ENCODE measurements at places on chromosomes 1 and 21. TPM values are rescaled to one million over a fixed set of nuclear protein-coding genes. Genes with fewer than 3 reads are reported as not detected.

The HAPLN2 gene
- not detected for total RNA-seq

The ROR1 gene
- 0.17 TPM for total RNA-seq

The PRDM15 gene
- 2.5 TPM for total RNA-seq

The CRABP2 gene
- total RNA-seq = not detected

The PLEKHA6 gene
- 0.43 TPM for total RNA-seq

The C1orf116 gene
- not detected for total RNA-seq

The PMVK gene
- total RNA-seq = 11.3 TPM

The PDC gene
- total RNA-seq = not detected

The ADAM30 gene
- total RNA-seq = not detected

The NCAM2 gene
- under 0.01 TPM for total RNA-seq

The GPATCH2 gene
- total RNA-seq = 23.5 TPM

The AIRE gene
- total RNA-seq = not detected

The SPATA1 gene
- 1.2 TPM for total RNA-seq

The KCNH1 gene
- total RNA-seq = not detected

The LCE1E gene
- total RNA-seq = not detected

The DISP1 gene
- total RNA-seq = 0.65 TPM

The CITED4 gene
- 1.5 TPM for total RNA-seq

The NCMAP gene
- total RNA-seq = not detected

The CASQ1 gene
- not detected for total RNA-seq

The TMPRSS2 gene
- total RNA-seq = not detected

The XCL2 gene
- total RNA-seq = not detected

The LY9 gene
- total RNA-seq = not detected

The CYP4Z1 gene
- not detected for total RNA-seq

The C4BPA gene
- not detected for total RNA-seq

The IER5 gene
- total RNA-seq = 19.8 TPM

The RGS18 gene
- not detected for total RNA-seq

The CBR1 gene
- 29.2 TPM for total RNA-seq

The KIRREL1 gene
- total RNA-seq = 17.7 TPM

The CCDC28B gene
- 17.2 TPM for total RNA-seq

The INSRR gene
- not detected for total RNA-seq

The EXTL2 gene
- total RNA-seq = 16.8 TPM

The DRAXIN gene
- 0.11 TPM for total RNA-seq

The TRIM17 gene
- total RNA-seq = not detected

The LCE1A gene
- total RNA-seq = not detected

The SFN gene
- 0.11 TPM for total RNA-seq
